ENCODE measurements at places on chromosomes 1 and 21.

GRCh38 chr1:162135271-162135775 lies 65.8 kb downstream of the NOS1AP start:
- DNase-seq = no peak

DNA sequence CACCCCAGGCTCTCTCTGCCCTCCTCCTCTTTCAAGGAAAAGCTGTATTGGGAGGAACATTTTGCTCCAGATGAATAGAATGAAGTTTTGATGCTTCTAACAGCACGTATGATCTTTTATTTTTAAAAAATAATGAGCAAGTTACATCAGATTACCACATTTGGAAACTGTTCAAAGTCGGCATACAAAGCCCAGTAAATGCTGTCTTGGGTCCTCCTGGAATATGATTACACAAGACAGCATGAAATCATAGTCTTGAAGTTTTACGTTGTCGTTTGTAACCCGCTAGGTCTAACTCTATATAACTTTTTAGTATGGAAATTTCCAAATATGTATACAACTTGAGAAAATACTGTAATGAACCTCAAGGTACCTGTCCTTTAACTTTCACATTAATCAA lies 385.6 kb downstream of the HLX start:
- DNase-seq = no peak

DNA sequence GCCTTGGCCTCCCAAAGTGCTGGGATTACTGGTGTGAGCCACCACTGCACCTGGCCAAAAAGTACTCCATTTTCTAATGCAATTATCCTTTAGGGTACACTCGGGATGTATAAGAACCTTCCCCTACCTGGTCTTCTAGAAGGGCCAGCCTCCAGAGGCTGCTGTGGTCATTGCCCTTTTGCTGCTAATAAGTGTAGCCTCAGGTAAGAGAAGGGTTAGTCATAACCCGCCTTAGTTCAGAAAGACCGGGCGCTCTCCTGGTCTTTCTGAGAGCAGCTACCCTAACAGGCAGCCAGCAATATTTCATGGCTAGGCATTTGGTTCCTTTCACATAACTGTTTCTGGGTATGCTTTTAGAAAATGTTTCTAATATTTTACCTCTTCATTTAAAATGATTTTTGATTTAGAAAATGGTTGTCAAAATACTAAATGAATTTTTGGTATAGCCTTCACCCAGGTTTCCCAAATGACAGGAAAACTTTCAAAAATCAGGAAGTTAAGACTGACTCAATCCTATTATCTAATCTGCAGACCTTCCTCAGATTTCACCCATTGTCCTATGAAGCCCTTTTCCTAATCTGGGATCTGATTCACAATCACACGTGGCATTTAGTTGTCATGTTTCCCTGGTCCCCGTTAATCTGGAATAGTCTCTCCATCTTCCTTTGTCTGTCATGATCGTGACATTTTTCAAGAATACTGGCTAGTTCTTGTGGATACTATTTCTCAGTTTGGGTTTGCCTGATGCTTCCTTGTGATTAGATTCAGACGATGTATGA lies 479.0 kb downstream of the SIPA1L2 start:
- DNase-seq = no peak

DNA sequence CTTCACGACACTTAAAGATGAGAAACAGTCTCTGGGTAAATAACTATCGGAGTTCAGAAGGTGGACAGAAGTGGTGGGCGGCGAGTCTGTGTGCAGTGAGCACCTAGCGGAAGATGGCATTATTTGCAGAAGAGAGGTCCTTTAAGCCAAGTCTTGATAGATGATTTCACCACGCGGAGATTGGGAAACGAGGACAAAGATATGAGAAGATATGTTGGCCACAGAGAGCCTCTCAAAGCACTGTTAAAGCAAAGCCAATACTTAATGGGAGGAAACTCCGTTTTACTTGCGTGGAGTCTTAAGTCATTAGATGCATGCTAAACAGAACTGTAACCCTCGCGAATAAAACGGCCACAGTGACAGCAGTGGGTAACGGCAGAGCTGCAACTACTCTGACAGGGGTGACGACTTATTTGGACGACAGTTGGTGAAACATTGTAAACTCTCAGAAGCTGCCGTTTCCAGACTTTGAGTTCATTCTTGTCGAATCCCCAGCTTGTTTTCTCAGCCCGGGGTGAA lies 577 bp upstream of the CEP350 start:
- DNase-seq = no peak

GRCh38 chr1:40257313-40257687 lies 736 bp upstream of the ZMPSTE24 start:
- no peak for DNase-seq

GRCh38 chr1:182990413-182991144 lies 32.6 kb upstream of the LAMC1 start:
- DNase-seq = no peak

DNA sequence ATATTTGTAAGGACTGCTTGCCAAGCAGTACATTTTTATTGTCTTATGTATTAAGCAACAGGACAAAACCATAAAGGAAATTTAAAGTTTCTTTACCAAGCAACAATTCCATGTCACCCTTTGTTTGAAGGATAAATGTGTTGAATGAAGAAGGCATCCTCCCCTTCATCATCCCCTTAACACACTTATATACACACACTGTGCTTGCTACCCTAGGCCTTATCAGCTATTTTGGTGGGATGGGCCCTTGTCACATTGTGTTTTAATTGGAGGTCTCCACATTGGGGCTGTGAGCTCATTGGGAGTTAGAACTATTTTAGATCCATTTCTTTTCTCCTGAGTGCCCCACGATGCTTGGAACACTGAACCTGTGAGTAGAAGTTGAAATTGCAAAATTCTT lies 1.9 kb downstream of the VANGL1 start:
- DNase-seq = no peak

DNA sequence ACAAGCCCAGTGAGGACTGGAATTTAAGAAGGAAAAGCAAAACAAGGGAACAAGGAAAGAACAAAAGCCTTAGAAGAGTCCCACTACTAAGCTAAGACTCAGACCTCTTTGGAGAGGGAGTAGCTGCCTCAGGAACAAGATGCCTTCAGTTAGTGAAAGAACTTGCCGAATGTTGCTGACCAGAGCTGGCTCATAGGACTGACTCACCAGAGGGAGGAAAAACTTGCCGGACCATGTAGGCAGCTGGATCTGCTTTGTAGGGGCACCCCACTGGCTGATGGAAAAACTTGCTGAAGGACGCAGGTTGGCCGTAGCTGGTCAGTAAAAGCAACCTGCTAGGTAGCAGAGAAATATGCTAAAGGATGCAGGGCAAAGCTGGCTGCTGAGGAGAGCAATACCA lies 15.3 kb upstream of the ZSWIM5 start:
- no peak for DNase-seq

GRCh38 chr1:25873120-25873519 lies 2.4 kb downstream of the PAQR7 start:
- DNase-seq = no peak

- no peak for DNase-seq
Observed at GRCh38 chr1:48659801-48660200, 116.9 kb downstream of the BEND5 start.

DNA sequence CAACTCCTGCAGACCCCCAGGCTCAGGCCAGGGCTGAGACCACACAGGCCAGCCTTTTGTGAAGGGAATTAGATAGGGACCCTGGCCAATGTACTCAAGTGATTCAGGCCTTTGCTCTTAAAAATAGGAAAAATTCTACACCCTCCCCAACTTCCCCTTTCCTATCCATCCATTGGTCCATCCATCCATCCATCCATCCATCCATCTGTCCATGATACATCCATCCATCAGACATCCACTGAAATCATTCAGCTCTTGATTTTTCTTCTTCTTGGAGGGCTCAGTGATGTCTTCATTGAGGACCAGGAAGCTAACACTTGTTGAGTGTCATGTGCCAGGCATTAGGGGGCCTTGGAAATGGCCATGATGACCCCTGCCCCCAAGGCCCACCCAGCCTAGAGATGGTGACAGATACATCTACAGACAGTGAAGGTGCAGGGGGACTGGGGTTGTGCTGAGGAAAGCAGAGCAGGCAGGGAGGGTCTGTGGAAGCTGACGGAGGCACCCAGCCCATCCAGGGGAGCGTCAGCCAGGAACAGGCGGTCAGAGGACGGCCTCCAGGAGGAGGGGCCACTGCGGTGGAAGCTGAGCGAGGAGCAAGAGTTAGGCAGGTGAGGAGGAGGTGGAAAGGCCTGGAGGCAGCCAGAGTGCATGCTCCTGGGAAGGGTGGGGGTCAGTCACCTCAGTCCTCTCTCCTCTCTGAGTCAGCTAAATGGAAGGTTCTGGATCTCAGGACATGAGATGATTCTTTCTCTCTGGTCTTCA lies 81.9 kb downstream of the EPHB2 start:
- no peak for DNase-seq

DNA sequence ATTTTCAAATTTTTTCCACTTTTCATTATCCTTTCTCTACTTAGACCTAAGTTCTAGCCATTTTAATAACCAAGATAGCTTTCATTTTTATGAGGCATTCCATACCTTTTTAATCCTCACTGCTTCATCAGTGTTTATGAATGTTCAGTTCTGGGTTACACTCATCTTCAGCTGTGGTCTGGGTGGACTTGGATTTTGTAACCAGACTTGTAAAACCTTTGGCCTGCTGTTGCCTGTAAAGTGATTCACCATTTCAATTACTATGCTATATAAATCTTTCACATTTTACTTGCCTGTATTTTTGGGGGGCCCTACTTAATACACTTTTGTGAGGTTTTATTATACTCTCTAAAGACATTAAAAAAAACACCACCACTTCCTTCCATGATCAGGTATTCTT lies 46.2 kb downstream of the USP25 start:
- DNase-seq = no peak

GRCh38 chr1:171844381-171844780 lies 3.1 kb downstream of the DNM3 start:
- DNase-seq = no peak

- no peak for DNase-seq
Observed at GRCh38 chr1:153608742-153609584, 4.0 kb downstream of the S100A16 start.
